Activated CD4-positive, alpha-beta T cell treated with anti-CD3 and anti-CD28 coated beads, Interleukin-10, Interleukin-2, amounts not matched to agents 100 ng/mL and 50 ng/mL, durations not matched to agents 16 hours and 8 hours (primary cell): ENCODE measurements at places on chromosomes 2 and 18.

DNA sequence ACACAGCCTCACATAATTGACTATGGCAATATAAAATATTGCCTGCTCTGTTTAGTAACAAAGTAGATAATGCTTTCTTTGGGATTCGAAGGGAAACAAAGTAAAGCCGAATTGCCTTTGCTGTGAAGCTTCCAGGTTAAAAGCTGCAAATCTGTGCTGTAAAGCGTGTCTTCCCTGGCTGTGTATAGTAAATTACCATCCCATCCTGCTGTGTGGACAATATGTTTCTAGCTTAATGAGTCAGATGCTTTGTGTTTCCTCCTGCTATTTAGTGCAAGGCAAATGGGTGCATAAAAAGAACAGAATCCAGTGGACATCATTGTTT is 265.1 kb downstream of the SOCS6 start:
- no peak for DNase-seq

GRCh38 chr18:31574359-31574758 is 17.3 kb upstream of the TTR start:
- no peak for DNase-seq

DNA sequence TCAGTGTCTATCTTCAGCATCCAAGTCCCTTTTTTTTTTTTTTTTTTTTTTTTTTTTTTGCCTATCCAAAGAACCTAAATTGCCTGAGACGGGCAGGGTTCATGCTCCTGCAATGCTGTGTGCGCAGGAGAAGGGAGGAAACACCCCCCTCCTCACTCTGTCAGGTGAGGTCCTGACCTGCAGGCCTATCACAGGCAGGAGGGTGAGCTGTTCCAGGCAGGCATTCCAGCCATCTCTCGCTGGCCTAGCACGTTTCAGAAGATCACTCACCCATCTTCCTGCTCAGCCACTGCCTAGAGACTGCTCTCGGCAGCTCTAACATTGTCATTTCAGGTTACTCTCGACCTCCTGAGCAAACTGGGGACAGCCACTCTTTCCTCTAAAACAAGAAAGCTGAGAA is 48.4 kb upstream of the LAPTM4A start:
- no peak for DNase-seq

DNA sequence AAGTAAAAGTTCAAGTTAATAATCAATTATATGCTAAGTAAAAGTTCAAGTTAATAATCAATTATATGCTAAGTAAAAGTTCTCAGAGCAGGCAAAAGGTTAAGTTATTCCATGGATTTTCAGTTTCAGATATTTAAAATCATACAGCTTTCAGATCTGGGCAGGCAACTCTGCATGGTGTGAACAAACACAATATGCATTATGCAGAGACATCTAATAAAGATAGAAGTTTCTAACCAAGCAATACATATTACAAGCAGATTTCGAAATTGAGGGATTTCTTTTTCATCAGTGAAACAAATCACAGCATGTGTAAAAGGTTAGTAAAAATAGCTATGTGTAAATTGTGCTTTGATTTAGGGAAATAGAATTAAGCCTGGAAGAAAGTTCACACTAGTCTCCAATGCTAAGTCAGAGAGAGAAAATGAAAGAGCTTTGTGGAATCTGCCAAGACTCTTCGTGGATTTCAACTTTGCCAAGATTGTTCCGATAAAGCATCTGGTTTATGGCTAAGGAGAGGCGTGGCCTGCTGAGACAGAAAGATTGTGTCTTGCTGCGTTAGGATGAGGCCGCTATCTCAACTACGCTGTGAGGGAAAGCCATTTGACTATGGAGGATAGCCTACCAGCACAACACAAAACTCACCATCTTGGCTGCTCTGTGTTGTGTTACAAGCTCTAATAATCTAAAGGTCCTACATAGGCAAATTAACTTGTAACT is 60.1 kb upstream of the SLC16A14 start:
- DNase-seq = no peak

GRCh38 chr2:156325688-156326525 is 6.6 kb downstream of the NR4A2 start:
- DNase-seq = no peak

- no peak for DNase-seq
Observed at GRCh38 chr18:49618742-49619681, 57.2 kb downstream of the LIPG start.

DNA sequence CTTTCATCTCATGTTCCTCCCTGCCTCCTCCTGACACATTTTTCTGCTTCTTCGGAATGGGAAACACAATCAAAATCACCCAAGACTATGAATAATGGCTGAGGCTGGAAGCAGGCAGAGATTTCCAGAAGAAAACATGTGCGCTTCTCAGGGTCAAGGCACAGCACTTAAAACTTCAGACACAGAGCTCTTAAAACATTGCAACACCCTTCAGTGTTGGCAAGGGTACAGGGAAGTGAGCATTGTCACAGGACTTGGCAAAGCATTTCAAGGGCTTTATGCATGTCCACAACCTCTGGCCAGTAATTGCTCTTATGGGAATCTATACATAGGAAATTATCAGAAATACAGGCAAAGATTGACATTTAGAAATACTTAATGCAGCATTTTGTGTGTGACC is 477.6 kb upstream of the KLHL29 start:
- no peak for DNase-seq

DNA sequence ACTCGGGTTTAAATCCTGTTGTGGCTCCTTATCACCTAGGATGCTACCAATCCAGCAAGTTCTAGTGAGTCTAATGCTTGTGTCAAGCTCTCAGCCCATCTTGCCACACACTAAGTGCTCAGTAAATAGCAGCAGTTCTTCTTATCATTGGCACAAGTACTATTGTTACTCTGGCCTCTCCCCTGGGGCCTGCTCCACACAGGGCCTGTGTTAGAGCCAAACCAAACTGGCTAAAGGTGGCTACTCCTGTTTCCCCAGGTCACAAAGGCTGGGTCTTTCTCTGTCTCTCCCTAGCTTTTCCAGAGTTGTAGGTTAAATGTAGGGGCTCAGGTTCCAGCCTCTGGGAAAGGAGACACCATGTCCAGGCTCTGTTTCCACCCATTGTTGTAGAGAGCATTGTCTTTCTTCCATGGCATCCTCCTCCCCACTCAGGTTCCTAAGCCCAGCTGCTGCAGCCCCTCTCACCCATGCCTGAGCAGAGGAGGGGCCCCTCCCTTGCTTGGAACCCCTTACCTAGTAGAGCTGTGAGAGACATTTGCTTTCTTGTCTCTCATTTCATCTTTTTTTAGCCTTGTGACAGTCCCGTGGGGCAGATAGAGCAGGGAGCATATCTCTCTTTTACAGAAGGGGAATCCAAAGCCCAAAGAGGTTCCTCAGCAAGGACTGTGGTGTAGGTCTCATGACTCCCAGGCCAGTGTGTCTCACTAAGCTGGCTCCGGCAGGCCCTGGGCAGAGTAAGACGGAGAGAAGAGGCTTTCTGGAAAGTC is 56.4 kb upstream of the OTOF start:
- no peak for DNase-seq

- no peak for DNase-seq
Observed at GRCh38 chr2:83282841-83283240, 1176.2 kb downstream of the SUCLG1 start.

- DNase-seq = no peak
Observed at GRCh38 chr2:113053666-113054065, 999 bp upstream of the IL36B start.

DNA sequence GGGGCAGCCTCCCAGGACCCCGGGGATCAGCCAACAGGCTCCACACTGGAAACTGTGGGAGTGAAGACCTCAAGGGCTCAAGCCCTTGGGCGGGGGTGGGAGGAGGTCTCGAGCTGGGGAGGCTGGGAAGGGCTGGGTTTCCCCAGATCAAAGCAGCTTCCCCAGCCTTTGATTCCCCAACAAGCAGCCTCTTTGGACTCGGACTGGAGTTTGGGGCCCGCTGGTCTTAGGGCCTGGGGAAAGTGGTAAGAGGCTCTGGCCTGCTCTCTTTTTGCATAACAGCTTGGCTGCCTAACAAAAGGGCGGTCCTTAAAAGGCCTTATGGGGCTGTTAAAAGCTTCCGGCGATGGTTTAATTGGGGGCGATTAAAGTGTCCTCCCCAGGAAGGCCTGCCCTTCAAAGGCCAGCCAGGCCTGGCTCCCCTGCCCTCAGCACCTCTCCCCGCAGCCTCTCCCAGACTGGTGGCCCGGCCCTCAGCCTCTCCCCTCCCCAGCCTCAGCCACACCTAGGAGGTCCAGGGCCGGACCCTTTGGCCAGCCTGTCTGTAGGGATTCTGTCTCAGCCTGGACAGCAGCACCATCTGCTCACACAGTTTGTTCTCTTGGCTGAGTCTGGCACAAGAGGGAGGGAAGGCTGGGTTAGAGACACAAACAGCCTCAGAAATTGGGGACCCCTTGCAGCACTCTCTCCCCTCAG is 39.6 kb downstream of the ZFP36L2 start:
- DNase-seq = no peak

GRCh38 chr2:242031481-242032019 is 162.0 kb downstream of the RTP5 start:
- DNase-seq = peak; percentile 60

DNA sequence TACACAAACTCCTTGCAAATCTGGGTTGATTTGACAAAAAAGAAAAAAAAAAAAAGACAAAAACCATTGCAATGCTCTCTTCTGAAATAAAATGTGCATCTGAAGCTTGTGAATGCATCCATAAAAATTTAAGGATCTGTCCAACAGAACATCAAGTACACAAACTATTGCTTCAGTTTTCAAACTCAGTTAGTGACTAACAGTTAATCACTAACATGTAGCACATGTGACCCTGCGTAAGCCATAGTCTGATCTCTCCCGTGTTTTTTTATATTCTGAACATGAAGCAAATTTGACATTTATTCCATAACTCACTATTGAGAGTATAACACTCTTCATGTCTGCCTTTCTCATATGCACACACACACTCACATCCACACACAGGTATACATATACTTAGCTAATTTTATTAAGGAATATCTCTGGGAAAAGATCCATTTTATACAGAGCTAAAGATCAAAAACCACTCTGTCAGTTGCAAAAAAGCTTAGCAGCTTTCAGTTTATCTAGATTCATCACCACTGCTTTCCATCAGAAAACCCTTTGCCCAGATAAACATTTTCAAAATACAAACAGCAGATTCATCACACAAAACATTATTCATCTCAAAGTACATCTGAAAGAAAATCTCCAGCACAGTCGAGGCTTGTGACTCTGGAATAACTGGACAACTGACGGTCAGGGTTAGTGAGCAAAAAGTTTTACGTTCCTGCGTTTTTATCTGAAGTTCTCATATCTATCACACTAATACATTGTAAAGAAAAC is 1000.4 kb upstream of the ACVR2A start:
- no peak for DNase-seq

GRCh38 chr2:215744514-215744913 is 268.8 kb downstream of the MREG start:
- DNase-seq = no peak

GRCh38 chr2:656676-657075 is 20.5 kb downstream of the TMEM18 start:
- DNase-seq = no peak

DNA sequence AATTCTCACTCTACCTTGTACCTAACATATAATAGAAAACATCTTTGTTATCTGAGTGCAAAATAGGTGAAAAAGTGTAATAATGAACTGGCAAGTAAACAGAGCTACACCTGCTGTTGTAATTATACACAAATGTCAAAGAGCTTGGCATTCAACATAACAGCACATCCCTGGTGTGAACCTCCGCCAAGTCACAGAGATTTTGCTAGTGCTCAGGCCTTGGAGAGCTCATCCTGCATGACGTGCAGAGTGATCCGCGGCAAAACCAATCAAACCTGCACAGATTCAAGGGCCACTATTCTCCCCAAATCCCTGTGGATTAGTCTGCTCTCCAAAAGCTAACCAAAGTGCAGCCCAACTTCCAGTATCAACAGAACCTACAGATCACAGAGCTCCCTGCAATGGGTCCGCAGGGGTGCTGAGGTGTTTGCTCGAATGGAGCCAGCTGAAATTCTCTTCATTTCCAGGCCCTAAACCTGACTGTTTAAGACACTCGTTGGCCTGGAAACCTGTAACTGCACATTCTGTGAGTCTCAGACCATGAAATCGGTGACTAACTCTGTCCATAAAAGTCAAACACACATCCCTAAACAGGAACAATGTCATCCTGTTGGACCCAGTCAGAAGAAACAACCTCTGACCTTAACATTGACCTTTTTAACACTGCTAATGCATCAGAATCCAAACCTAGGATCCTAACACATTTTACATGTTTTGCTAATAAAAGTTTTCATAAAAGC is 111.8 kb downstream of the EPB41L3 start:
- DNase-seq = no peak

DNA sequence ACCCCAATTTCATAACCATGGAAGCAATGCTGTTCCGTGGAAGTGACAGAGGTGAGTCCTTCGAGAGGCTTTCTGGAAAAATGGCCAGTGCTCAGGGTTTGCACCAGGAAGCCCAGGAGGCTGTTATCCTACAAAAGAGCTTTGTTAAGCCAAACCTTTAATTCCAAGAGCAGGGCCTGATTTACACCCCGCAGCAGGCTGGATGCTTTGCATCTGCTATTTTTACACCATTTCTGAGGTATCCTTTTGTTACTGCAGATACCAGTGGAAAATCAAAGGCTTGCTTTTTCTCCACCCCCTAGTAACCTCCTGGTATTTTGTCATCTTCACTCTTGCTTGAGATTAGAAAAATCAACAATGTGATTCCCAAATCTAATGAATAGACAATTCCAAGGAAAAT is 380.6 kb downstream of the SOX11 start:
- DNase-seq = no peak

- no peak for DNase-seq
Observed at GRCh38 chr2:85455552-85456090, 37.1 kb downstream of the SH2D6 start.

- no peak for DNase-seq
Observed at GRCh38 chr2:77962943-77963342, 440.8 kb upstream of the LRRTM4 start.

DNA sequence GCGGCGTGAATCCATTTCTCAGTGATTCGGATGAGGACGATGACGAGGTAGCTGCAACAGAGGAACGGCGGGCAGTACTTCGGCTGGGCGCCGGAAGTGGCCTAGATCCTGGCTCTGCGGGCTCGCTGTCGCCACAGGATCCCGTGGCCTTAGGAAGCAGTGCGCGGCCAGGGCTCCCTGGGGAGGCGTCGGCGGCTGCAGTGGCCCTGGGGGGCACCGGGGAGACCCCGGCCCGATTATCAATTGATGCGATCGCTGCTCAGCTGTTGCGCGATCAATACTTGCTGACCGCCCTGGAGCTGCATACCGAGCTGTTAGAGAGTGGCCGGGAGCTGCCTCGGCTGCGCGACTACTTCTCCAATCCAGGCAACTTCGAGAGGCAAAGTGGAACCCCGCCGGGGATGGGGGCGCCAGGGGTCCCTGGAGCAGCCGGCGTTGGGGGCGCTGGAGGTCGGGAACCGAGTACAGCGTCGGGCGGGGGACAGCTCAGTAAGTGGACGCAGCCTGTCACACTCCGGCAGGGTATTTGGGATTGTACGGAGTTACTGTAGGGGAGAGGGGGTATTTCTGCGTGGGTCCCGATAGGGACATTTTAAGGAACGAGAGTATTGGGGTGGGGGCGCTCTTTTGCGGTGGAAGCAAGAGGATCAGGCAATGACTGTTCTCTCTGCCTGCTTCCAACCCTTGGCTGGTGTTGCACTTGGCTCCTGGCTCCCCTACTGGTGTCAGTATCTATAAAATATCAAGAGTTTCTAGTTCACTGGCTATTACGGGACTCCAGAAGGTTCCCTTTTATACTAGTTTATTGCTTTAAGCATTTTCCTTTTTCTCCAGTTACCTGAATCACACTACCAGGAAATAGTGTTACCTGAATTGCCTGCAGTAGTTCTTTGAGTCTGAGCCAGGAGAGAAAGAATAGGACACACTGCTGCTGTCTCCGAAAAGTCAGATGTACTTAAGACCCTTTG is 772 bp downstream of the RELCH start:
- peak; percentile 45 for DNase-seq

- no peak for DNase-seq
Observed at GRCh38 chr2:128302011-128302743, 16.5 kb downstream of the HS6ST1 start.
